Activated T-cell treated with anti-CD3 and anti-CD28 coated beads for 24 hours (primary cell): ENCODE measurements at places on chromosomes 3 and 15.

DNA sequence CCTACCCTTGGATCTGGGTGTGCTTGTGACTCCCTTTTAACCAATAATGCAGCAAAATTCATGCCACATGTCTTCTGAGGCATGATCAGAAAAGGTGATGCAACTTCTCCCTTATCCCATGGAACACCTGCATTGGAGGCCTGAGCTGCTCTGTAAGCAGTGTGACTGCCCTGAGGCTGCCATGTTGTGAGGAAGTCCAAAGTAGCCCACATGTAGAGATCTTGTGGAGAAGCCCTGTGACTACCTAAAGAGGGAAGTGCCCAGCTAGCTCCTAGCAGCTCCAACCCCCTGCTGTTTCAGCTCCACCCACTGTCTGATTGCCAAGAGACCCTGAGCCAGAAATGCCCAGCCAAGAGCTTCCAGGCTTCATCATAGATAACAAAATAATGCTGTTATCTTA, 6.4 kb upstream of the NR1D2 start:
- no peak for DNase-seq

GRCh38 chr3:115233021-115233420, 85.9 kb upstream of the ZBTB20 start:
- no peak for DNase-seq

GRCh38 chr3:77871436-77871835, 831.5 kb downstream of the ROBO2 start:
- DNase-seq = no peak

DNA sequence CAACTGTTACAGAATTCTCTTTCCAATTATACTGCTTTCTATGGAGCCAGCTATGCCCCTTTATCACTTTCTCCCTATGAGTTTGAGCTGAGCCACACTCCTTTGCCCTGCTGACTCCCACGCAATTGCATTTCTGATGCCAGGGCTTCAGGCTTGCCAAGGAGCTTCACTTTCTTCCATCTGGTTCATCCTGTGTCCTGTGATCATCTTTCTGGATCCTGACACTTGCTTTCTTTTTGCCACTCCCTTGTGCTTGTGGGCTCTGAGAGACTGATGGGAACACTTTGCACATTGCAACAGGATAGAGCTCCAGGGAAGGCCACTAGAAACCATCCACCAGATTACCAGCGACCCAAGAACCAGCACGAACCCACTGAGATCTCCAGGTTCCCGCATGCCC, 77.0 kb upstream of the SEC13 start:
- DNase-seq = no peak

- no peak for DNase-seq
Measured at GRCh38 chr3:56833022-56833421, 31.3 kb upstream of the ARHGEF3 start.

DNA sequence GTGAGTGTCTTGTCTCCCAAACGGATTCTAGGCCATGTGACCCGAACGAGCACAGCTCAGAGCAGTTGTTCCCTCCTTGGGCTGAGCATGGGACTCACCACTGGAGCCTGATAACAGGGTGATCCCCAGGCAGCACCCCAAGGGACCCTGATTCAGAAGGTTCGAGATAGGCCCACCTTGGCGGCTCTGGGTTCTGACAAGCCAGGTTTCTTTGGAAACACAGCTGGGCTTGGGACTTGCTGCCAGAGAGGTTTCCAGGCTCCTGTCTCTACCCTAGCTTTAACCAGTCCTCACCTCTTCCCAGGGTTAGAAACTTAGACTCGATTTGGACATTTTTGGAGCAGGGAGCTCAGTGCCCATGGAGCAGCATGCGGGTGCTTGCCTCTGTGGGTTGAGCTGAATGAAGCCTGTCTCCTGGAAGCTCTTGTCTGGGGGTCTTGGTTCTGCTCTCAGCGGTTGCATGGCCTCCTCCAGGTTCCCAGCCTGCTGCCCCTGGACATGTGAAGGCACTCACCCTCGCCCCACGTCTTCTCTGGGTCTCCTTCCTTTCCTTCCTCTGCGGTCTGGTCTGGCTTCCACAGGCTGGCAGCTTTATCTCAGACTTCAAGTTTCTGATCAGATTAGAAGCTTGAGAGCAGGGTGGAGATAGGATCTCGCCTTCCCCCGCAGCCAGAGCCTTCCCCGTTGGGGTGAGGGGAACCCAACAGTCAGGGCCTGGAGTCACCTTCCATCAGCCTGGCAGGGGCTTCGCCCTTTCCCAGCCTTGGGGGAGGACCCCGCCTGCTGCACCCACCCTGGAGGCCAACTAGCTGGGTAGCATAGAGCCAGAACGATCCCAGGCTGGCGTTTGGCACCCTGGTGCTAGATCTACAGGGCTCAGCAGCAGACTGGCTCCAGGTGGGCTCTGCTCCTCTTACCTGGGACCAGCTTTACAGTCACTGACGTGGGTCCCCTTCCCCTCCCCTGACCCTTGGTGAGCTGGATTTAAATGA, 21.0 kb downstream of the PAQR5 start:
- DNase-seq = no peak

- DNase-seq = no peak
Measured at GRCh38 chr3:58464866-58465265, 27.0 kb upstream of the KCTD6 start.

- no peak for DNase-seq
Measured at GRCh38 chr3:38586546-38587520, 62.7 kb downstream of the SCN5A start.

DNA sequence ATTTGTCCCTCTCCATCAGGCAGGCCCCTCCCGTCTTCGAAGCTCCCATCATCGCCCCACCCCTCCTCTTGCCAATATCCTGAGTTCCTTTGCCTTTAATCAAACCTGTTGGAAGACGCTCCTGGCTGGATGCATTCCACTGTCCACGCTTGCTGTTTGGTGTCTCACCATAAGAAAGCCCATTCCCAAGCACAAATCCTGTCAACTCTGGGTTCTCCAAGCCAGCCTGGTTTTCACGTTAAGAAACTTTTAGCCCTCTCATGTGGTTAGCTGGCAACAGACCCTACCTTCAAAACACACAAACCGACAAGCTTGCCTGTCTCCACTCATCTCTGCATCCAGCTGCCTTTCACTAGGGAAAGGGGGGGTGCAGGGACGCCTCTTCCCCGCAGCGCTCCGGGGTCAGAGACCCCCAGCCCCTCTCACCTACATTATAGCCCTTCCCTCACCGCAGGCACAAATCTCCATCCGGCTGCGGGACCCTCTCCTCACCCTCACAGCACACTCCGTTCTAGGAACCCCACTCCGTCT, 1.1 kb downstream of the GORASP1 start:
- no peak for DNase-seq

- no peak for DNase-seq
Measured at GRCh38 chr3:41740374-41740886, 221.5 kb downstream of the ULK4 start.

- no peak for DNase-seq
Measured at GRCh38 chr15:43410572-43411214, 39.8 kb downstream of the TUBGCP4 start.

DNA sequence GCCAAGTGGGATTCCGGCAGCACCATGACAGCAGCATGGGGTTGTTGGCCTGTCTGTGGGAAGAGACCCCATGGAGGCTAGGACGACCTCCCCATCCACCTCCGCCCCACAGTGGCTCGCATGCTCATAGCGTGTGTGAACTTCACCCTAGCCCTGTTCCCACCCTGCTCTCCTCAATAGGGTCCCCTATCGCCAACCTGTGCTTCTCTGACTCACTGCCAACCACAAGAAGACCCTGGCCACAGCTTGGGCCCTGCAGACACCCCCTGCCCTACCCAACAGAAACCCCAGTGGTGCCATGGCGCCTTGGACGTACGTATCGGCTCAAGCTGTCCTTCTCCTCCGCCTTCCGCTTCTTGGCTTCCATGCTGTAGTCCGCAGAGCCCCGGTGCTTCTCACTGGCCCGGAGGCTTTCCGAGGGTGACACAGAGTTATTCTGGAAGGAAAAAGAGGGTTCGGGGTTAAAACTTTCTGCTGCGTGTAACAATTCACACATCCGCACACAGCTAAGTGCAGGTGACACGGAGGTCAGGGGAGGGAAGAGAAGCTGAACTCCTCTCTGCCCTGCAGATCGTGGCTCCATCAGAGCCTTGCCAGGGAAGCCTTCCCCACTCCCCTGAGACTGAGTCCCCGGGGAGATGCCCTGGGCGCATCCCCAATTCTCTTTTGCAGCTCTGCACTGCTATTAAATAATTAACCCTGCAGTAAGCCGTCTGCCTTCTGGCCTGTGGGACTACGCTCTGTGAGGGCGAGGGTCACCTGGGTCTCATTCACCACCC, 37.3 kb downstream of the TLE3 start:
- no peak for DNase-seq

DNA sequence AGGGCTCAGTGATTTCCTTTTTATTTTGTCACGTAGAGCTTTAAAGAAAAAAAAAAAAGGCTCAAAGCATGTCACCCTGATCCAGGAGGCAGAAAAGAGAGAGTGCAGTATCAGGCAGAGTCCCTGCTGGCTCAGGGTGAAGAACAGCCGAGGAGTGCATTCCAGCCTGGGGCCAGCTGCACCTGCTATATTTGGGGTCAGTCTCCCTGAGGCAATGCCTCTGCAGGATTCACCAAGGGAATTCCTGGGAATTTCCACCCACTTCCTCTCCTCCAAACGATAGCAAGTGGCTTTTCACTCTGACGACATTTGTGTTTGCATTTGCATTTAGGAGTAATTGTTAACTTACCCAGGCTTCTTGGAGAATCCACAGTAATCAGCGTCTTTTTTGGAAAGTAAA, 202.9 kb upstream of the CTNNB1 start:
- no peak for DNase-seq

DNA sequence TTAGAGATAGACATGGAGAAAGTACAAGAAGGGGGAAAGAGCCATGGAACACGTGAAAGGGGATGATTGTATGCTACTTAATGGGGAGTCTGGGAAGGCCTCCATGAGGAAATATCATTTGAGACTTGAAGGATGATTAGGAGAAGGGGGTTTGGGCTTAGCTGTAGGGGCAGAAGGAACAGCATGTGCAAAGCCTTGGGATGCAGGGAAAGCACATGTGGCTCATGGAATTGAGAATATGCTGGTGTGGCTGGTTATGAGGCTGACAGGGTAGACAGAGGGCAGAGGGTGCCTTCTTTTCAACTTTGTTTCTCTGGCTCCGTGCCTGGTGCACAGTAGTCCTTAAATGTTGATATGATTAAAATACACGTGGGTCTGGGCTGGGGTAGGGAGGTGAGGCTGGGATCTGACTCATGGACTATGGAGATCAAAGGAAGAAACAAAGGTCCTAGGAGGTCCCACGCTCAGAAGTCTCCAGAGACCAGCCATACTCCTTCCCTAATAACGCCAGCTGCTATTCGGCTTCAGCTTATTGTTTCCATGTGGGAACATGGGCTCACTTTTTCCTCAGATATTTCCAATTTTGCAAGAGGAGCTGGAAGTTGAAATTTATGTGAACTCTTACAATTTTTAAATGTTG, 1.1 kb downstream of the GTF2E1 start:
- DNase-seq = no peak

DNA sequence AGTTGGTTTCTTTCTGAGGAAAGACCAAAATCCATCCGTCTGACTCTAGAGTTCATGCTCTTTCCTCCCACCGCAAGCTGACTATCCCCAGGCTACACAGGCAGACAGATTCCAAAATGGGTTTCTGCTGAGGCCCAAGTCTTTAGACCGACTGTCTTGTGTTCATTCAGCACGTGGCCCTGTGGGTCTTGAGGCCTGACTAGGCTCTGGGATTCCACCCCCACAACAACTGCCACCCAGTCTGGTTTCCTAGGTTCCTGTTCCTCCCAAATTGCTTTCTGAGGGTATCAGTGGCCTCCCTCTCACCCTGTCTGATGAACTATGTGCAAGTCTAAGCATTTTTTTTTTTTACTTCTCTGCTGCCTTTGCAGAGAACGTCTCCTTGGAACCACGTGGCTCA, 67.7 kb downstream of the CYP19A1 start:
- DNase-seq = no peak

DNA sequence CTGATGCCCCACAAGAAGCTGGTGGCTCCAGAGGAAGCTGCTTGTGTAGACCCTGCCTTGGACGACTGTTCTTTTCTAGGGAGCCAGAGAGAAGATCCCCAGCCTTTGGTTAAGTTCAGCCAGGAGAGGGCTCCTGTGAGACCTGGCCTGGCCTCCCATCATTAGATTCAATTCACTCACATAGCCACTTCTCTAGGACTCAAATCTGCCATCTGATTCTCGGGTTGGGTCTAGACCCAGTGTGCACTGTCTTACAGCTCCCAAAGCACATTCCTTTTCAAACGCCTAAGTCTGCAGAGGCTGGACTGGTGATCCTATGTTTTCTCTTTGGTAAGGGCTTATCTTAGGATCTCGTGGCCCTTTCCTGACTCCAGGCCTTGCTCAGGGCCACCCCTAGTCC, 81.7 kb upstream of the NPHP3 start:
- DNase-seq = no peak

DNA sequence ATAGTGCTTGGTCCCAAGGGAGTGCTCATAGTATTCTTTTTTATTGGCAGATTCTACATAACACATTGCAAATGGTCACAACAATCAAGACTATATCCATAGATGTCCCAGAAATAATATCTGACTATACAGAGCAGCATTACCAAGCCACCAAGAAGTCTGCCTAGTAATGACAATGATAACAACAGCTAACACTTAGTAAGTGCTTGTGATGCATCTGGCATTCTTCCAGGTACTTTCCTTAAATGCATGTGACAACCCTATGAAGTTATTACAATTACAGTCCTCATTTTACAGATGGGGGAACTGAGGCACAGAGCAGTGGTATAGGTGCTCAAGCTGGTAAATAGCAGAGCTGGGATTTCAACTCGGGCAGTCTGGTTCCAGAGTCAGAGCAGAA, 49.6 kb upstream of the ICE2 start:
- no peak for DNase-seq

DNA sequence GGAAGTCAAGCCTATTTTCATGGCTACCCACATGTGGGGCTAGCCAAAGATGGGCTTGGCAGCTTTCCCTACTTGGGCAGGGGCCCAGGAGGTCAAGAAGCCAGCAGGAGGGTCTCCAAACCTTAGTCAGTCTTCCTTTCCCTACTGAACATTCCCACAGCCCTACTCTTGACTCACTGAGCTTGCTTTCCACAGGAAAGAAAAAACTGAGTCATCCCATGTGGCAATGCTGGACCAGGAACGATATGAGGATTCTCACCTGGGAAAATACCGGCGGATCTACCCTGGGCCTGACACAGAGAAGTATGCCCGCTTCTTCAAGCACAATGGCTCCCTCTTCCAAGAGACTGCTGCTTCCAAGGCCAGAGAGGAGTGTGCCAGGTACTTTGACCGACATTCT, 3.7 kb upstream of the NGRN start:
- DNase-seq = no peak

- no peak for DNase-seq
Measured at GRCh38 chr3:86989611-86990010, 1.3 kb downstream of the VGLL3 start.

- DNase-seq = no peak
Measured at GRCh38 chr3:121916189-121916588, 22.0 kb downstream of the SLC15A2 start.

GRCh38 chr3:73423116-73423515, 201.6 kb downstream of the PDZRN3 start:
- no peak for DNase-seq

- no peak for DNase-seq
Measured at GRCh38 chr3:50127251-50127691, 27.9 kb upstream of the SEMA3F start.

- no peak for DNase-seq
Measured at GRCh38 chr15:55250941-55251340, 38.7 kb downstream of the RAB27A start.
